ENCODE measurements at places on chromosomes 11 and 22. TPM values are rescaled to one million over a fixed set of nuclear protein-coding genes. Genes with fewer than 3 reads are reported as not detected.

The OR8D4 gene
- under 0.01 TPM for total RNA-seq

The SHANK2 gene
- total RNA-seq: 3.5 TPM

The C11orf86 gene
- not detected for total RNA-seq

The POU2F3 gene
- not detected for total RNA-seq

The OR52K2 gene
- total RNA-seq: not detected

The MYEOV gene
- 0.88 TPM for total RNA-seq

The EFEMP2 gene
- 94.8 TPM for total RNA-seq

The PRR33 gene
- not detected for total RNA-seq

The CCDC89 gene
- total RNA-seq: 4.1 TPM

The TCN1 gene
- total RNA-seq: not detected

The SBF1 gene
- total RNA-seq: 93.0 TPM

The TMEM86A gene
- 4.1 TPM for total RNA-seq

The OR51B2 gene
- not detected for total RNA-seq

The NRIP3 gene
- 6.8 TPM for total RNA-seq

The PRSS23 gene
- total RNA-seq: 826 TPM

The LRRC4C gene
- 2.2 TPM for total RNA-seq

The TIGD3 gene
- total RNA-seq: not detected

The OR8K5 gene
- total RNA-seq: not detected

The GVQW3 gene
- 2.9 TPM for total RNA-seq

The THY1 gene
- total RNA-seq: 308 TPM

The RASSF10 gene
- total RNA-seq: 0.72 TPM

The OR8H2 gene
- total RNA-seq: not detected

The OR8G1 gene
- not detected for total RNA-seq

The NXPE1 gene
- not detected for total RNA-seq

The TRIM64C gene
- total RNA-seq: not detected

The RPL27A gene
- total RNA-seq: 710 TPM

The TRPC6 gene
- total RNA-seq: under 0.01 TPM

The MYOD1 gene
- total RNA-seq: not detected

The GPR83 gene
- not detected for total RNA-seq

The SLC37A4 gene
- total RNA-seq: 13.0 TPM

The LZTR1 gene
- 58.0 TPM for total RNA-seq

The LMO2 gene
- total RNA-seq: 2.1 TPM

The CATSPERZ gene
- total RNA-seq: 0.29 TPM

The ASCL2 gene
- total RNA-seq: not detected

The PGGHG gene
- total RNA-seq: 7.7 TPM

The C22orf15 gene
- 0.72 TPM for total RNA-seq

The MMP3 gene
- total RNA-seq: 5.1 TPM

The JAML gene
- not detected for total RNA-seq

The OR51I1 gene
- total RNA-seq: not detected

The HMGXB4 gene
- 20.9 TPM for total RNA-seq

The KLHL35 gene
- 4.3 TPM for total RNA-seq

The KCNE3 gene
- 1.8 TPM for total RNA-seq

The TMEM132A gene
- 12.1 TPM for total RNA-seq

The LRRC75B gene
- total RNA-seq: 5.1 TPM

The EIF1AD gene
- 28.6 TPM for total RNA-seq

The OR4C16 gene
- not detected for total RNA-seq

The CHRM1 gene
- total RNA-seq: not detected

The BTBD10 gene
- total RNA-seq: 51.0 TPM

The C11orf42 gene
- not detected for total RNA-seq
